Breast epithelium (tissue), 4 donors: ENCODE measurements at places on chromosomes 7 and 10.

DNA sequence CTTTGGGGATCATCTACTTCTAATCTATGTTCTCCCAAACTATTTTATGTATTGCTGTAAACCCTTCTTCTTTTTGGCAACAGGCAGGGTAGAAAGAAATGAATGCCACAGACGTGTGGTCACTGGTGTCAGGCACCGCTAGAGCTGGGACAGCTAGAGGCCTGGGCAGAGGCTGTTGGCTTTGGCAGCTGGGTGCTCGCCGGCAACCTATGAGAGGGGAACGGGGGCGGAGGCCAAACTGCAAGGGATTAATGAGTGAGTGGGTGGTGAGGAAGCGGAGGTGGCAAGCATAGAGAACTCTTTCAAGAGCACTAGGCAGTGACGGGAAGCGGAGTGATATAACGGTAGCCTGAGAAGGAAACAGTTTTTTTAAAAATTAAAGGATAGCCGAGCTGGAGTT is 78.5 kb downstream of the CREB5 start:
- no peak for DNase-seq

DNA sequence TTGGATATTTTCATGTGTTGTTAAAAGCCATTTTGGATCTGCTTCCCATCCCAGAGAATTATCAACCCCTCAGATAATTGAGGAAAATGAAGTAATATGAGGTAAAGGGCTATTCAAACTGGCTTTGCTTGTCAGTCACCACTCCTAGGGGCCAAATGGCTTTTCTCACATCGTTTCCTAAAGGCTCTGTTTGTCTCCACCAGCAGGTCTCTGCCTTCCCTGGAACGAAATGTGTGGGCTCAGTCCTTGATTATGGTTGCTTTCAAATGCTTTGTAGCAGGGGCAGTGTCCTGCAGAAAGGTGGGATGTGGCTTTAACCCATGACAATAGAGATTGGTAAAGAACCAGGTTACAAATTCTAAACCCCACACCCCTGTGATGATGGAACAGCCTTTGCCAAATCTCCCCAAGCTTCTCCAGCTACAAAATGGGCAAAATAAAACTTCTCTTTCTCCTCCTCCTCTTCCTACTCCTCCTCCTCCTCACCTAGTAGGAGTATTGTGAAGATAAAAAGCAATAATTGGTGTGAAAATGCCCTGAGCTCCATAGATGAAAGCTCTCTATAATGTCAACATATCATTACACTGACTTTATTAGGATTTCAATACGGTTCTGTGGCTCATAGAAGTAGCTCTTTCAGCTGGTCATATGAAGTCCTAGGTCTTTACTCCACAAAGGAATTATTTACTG is 127.6 kb downstream of the CHN2 start:
- DNase-seq = no peak

DNA sequence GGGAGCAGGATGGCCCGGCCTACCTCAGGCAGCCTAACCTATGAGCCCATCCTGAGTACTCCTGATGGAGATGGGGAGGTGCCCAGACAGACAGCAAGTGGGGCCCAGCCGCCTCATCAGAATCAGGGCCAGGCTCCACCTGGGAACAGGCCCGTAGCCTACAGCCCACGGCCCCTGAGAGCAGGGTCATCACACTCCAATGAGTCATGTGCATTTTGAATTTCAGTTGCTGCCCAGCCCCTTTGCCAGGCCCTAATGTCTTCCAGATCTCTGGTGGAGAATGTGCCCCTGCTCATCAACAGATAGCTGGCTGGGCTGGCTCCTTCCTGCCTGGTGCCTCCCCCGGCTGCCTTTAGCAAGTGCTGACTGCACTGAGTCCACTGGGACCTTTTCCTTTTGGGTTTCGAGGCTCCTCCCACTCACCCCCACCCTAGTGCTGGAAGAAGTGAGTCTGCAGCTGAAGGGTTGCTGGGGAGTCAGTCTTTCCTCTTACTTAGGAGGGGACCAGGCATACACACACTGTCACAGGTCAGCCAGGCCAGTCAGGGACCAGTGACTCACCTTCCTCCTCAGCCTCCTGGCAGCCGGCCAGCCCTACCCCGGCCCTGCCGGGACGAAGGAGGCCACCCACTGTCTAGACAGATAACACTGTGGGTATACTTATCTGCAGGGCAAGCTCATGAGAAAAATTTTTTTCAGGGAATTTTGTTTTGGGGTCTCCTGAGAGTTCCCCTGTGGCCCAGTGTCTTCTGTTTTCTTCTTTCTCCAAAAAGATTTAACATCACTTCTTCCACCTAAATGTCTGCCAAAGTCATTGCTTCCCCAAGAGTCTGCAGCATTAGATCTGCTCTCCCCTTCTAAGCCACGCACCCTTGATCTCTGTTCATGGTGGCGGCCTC is 9.1 kb upstream of the ASIC3 start:
- DNase-seq = no peak

DNA sequence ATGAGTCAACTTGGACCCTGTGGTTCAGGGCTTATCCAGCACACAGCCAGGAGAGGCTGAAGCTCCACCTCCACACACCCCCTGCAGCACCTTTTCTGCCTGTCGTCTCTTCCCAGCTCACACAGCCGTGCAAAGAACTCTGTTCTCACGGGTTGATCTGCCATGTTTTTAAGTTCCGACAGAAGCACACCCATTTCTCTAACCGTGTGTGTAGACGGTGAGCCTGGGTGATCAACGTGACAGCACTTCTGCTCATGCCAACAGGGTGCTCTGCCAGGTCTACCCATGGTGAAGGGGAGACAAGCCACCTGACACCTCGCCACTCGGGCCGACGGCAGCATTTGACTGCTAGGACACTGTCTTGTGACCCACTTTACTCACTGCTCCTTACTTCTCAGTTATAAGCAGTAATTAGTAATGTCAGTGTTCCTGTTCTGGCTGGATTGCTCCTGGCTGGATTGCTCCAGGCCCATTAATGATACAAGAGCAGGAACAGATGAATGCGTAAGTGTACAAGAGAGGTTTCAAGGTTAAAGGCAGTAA is 90.5 kb downstream of the RNF216 start:
- no peak for DNase-seq

GRCh38 chr10:107553470-107553869 is 389.0 kb upstream of the SORCS1 start:
- DNase-seq = no peak

DNA sequence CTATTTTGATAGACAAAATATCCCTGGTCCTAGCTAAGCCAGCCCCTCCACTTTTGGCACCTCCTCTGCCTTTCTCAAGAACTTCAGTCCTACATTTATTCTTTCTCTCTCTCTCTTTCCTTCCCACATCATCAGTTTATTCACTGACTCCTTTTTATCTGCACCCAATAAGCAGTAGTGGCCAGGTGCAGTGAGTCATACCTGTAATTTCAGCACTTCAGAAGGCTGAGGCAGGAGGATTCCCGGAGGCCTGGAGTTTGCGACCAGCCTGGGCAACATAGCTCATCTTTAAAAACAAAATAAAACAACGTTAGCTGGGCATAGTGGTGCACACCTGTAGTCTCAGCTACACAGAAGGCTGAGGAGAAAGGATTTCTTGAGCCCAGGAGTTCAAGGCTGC is 19.4 kb upstream of the NRP1 start:
- DNase-seq = no peak

- DNase-seq = no peak
These were observed 75.6 kb downstream of the CCDC6 start for GRCh38 chr10:59830601-59831259.

- no peak for DNase-seq
These were observed 46.0 kb downstream of the ST7 start for GRCh38 chr7:116999311-116999710.

DNA sequence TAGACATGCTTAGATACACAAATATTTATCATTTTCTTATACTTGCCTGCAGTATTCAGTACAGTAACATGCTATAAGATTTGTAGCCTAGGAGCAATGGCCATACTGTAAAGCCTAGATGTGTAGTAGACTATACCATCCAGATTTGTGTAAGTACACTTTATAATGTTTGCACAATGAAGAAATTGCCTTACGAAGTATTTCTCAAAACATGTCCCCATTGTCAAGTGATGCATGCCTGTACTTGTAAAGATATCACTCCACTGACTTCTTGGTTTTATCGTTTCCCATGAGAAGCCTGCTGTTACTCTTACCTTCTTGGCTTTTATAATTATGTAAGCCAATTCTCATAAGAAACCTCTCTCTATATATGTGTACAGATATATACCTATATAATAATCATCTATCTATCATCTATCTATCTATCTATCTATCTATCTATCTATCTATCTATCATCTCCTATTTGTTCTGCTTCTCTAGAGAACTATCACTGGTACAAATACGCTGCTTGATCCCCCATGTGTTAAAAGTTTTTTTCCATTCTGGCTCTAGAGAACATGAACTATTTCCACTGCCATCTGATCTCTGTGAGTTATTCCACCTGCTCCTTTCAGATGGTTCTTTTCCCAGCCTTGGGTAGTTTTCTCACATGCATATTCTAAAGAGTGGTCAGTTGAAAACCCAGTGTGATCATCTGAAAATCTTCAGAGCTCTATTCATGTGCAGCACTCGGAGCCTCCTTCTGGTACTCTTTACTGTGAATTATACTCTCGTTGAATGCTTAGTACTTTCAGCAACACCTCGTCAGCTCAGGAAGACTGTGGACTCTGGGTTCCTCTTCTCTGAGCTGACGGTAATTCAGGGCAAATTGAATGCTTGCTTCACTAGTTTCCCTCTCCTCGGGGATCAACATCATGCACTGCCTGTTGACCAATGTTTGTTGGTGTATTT is 14.5 kb upstream of the VCL start:
- no peak for DNase-seq
